ENCODE measurements at places on chromosomes 16 and 17. TPM values are rescaled to one million over a fixed set of nuclear protein-coding genes. Genes with fewer than 3 reads are reported as not detected.

The HOXB13 gene
- total RNA-seq: not detected

GRCh38 chr16:67664258-67664657 is 2.3 kb downstream of the ENKD1 start:
- no peaks in the 10 kb centered on the region for H3K36me3 ChIP-seq
- peaks cover 10% of the 10 kb centered on the region for H3K4me1 ChIP-seq
- no peak for DNase-seq
- H3K4me3 ChIP-seq: no peak overlapping the region
- H3K27me3 ChIP-seq: no peaks in the 10 kb centered on the region

DNA sequence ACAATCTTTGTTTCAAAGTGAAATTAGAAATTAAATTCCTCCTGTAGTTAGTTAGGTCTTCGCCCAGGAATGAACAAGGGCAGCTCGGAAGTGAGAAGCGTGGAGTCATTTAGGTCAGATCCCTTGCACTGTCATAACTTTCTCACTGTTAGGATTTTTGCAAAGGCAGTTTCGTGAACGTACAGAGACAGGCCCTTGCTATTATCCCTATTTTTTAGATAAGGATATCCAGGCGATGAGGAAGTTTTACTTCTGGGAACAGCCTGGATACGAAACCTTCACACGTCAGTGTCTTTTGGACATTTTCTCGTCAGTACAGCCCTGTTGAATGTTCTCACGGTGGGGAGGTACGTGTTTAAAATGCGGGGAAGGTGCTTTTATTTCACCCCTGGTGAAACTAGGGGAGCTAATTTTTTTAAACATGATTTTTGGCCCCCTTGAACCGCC is 318 bp upstream of the RBL2 start:
- no peaks in the 10 kb centered on the region for H3K36me3 ChIP-seq
- no peak for DNase-seq
- H3K4me3 ChIP-seq: peak overlapping the region; percentile 81
- H3K27ac ChIP-seq: 0 out of 2 replicates have a peak overlapping the region, but pooled peaks have one; percentile 83
- H3K27me3 ChIP-seq: no peaks in the 10 kb centered on the region
- peaks cover 8% of the 10 kb centered on the region for H3K4me1 ChIP-seq

DNA sequence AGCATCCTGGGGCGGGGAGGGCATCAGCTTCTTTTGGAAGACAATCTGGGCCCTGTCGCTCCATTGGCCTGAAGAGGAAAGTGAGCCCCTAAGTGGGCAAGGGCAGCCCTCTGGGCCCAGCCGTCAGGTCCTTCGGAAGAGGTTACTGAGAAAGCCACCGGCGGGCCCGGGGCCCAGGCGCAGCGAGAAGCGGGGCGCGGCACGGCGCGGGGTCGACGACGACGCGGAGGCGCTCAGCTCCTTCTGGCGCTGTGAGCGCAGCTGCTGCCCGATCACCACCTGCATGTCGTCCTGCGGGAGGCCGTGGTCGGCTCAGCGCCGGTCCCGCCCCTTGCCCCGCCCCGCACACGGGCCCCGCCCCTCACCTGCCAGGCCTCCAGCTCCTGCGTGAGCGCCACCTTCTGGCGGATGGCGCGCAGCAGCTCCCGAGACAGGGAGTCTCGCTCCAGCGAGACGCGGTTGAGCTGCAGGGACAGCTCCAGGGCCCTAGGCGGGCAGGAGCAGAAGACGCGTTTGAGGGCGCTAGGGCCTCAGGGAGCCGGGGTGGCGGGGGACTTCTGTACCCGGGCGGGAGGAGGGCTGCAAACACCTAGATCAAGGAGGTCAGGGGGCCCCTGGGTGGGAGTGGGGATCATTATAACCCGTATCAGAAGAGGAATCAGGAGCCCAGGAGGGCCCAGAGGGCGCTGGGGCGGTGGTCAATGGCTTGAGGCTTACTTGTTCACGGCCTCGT is 4.3 kb downstream of the THOC6 start:
- H3K4me3 ChIP-seq: no peak overlapping the region
- 0 out of 2 replicates have a peak, but pooled peaks cover 2% of the 10 kb centered on the region for H3K27me3 ChIP-seq
- peaks cover 1% of the 10 kb centered on the region for H3K4me1 ChIP-seq
- no peaks in the 10 kb centered on the region for H3K36me3 ChIP-seq
- peak; percentile 82 for DNase-seq

DNA sequence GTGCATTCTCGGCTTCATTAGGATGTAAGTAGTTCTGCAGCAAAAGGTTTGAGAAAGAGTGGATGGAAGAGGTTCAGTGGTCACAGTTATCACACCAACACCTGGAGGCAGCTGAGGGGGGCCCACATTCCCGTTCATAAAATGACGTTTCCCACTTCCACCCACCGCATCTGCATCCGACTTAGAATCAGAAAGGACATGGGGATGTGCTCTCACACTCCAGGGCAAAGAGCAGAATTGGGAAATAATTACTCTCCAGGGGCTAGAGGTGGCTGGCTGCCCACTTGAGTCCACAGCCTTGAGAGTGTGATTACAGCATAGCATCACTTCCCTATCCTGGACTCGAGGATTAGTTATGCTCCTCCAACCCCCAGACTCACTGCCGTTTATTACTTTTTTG is 122.0 kb downstream of the CPPED1 start:
- no peak overlapping the region for H3K27ac ChIP-seq
- H3K36me3 ChIP-seq: no peaks in the 10 kb centered on the region
- peaks cover 8% of the 10 kb centered on the region for H3K4me1 ChIP-seq
- no peak for DNase-seq
